Peyer's patch (tissue), 4 donors: ENCODE measurements at places on chromosomes 3 and 15. TPM values are rescaled to one million over a fixed set of nuclear protein-coding genes. Genes with fewer than 3 reads are reported as not detected.

DNA sequence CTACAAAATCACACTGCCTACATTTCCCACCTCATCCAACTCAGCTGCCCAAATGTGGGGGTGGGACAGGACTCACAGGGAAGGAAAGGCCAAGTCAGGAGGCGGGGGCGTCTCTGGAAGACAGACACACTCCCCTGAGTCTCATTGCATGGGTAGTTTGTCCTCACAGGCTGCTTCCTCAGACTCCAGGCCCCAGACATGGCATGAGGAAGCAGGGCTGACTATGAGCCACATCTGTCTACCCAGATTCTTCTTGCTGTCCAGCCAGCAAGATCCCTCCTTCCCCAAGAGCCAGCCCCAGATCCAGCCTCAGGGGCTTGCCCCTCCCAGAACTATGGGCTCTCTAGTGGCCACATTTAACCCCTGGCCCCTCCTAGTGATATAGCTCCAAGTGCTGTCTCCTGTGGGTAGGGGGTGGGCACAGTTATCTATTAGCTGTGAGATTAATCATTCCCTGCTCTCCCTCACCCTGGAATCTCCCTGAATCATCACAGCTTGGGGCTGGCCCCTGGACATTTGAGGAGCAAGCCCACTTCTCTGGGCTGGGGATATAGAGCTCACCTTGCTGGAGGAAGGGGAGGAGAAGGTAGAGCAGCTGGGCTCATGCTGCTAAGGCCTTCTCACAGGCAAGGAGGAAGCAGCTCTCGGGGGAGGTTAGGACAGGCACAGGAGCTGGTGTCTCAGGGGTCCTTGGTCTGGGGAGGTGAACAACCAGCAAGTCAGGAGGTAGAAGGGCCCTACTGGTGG lies 2.1 kb upstream of the CCDC33 start:
- DNase-seq = no peak

- no peak for DNase-seq
Measured at GRCh38 chr3:72630327-72630968, 217.8 kb downstream of the SHQ1 start.

The SCAMP5 gene
- 5.0 TPM for total RNA-seq

GRCh38 chr3:158101335-158102241 lies 4.6 kb downstream of the SHOX2 start:
- DNase-seq = no peak

GRCh38 chr3:60803216-60804173 lies 447.8 kb downstream of the FHIT start:
- no peak for DNase-seq

The GOLGA8J gene
- not detected for total RNA-seq

- no peak for DNase-seq
Measured at GRCh38 chr3:157347577-157348303, 88.9 kb upstream of the PTX3 start.

The EHD4 gene
- total RNA-seq = 39.5 TPM

The TMC3 gene
- not detected for total RNA-seq

- DNase-seq = no peak
Measured at GRCh38 chr15:89230277-89230676, 8.9 kb upstream of the RLBP1 start.
